ENCODE measurements at places on chromosomes 1 and 21.

DNA sequence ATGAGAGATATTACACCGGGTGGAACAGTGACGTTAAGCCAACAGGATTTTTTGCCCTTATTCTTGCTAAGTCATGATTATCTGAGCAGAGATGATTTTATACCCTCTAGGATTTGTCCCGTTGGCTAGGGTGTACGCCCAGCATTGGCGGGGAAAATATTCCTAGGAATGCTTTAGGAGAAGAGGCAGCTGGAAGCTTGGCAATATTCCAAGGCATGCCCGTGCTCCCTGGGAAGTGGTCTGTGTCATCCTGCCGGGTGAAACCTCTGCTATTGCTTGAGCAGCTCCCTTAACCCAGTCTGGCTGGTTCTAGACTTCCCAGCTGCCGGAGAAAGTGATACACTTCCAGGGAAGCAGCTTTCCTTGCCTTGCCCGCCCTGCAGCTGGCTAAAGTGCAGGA lies 16.2 kb downstream of the CHRNB2 start:
- no peak overlapping the region for H3K27ac ChIP-seq
- no peak for DNase-seq
- H3K4me1 ChIP-seq, result no peaks in the 10 kb centered on the region
- H3K27me3 ChIP-seq, result no peaks in the 10 kb centered on the region

- H3K27me3 ChIP-seq, result no peaks in the 10 kb centered on the region
- H3K4me1 ChIP-seq, result no peaks in the 10 kb centered on the region
- no peak overlapping the region for H3K27ac ChIP-seq
- H3K4me3 ChIP-seq, result no peak overlapping the region
Measured at GRCh38 chr21:28823429-28823828, 169.2 kb downstream of the LTN1 start.

GRCh38 chr1:115063228-115063901 lies 25.9 kb downstream of the TSPAN2 start:
- H3K4me1 ChIP-seq, result no peaks in the 10 kb centered on the region
- no peaks in the 10 kb centered on the region for H3K36me3 ChIP-seq
- no peak overlapping the region for H3K4me3 ChIP-seq

- no peaks in the 10 kb centered on the region for H3K27me3 ChIP-seq
- H3K36me3 ChIP-seq, result no peaks in the 10 kb centered on the region
- H3K27ac ChIP-seq, result no peak overlapping the region
- H3K4me1 ChIP-seq, result no peaks in the 10 kb centered on the region
- no peak for DNase-seq
Measured at GRCh38 chr1:66088787-66089186, 296.1 kb downstream of the PDE4B start.

DNA sequence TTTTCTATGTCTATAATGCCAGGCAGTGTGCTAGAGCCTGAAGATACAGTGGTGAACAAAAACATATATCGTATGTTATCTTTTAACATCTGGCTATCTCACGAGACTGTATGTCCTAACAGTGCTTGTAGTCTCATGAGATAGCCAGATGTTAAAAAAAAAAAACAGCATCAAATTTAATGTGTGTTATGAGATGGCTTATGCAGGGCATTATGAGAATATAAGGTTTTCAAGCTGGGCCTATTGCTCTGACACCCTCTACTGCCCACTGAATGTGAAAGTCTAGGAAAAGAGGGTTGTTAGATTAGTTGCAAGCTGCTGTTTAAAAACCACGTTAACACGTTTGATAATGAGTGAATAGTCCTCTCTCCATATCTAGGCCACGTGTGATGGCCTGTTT lies 109.8 kb downstream of the CACHD1 start:
- no peaks in the 10 kb centered on the region for H3K36me3 ChIP-seq
- no peak overlapping the region for H3K4me3 ChIP-seq
- DNase-seq, result no peak
- H3K4me1 ChIP-seq, result no peaks in the 10 kb centered on the region
- no peaks in the 10 kb centered on the region for H3K27me3 ChIP-seq

DNA sequence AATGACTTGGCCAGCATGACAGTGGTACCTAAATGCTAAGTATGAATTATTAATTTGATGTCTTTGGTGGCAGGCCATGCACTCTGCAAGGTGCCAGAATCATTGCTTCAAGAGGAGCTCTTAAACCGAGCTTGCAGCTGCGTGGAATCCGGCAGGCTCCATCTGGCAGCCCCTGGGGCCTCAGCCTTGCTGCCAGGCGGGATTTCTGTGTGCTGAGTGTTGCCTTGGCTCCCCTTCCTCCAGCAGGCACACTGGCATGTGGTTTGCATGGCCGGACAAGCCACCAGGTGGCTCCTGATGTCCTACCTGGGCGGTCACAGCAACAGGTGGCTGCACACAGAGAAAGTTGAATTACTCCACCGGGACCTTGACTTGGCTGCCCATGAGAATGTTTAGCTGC lies 155.4 kb downstream of the URB2 start:
- H3K27ac ChIP-seq, result no peak overlapping the region
- no peak overlapping the region for H3K4me3 ChIP-seq
- H3K36me3 ChIP-seq, result no peaks in the 10 kb centered on the region
- no peaks in the 10 kb centered on the region for H3K4me1 ChIP-seq
- peak; percentile 60 for DNase-seq

- H3K27ac ChIP-seq, result no peak overlapping the region
- no peaks in the 10 kb centered on the region for H3K4me1 ChIP-seq
- no peaks in the 10 kb centered on the region for H3K36me3 ChIP-seq
- no peaks in the 10 kb centered on the region for H3K27me3 ChIP-seq
- no peak for DNase-seq
Measured at GRCh38 chr1:36081926-36082485, 1.9 kb upstream of the TEKT2 start.

- H3K4me1 ChIP-seq, result no peaks in the 10 kb centered on the region
- no peak overlapping the region for H3K27ac ChIP-seq
- no peak for DNase-seq
- H3K4me3 ChIP-seq, result no peak overlapping the region
Measured at GRCh38 chr1:62420214-62420613, 16.6 kb upstream of the USP1 start.

GRCh38 chr21:46100020-46100419 lies 2.1 kb downstream of the COL6A2 start:
- H3K27ac ChIP-seq, result no peak overlapping the region
- H3K27me3 ChIP-seq, result peaks cover 8% of the 10 kb centered on the region
- DNase-seq, result no peak
- H3K4me3 ChIP-seq, result no peak overlapping the region

GRCh38 chr1:159132271-159132881 lies 39.0 kb upstream of the CADM3 start:
- H3K4me3 ChIP-seq, result no peak overlapping the region
- no peaks in the 10 kb centered on the region for H3K36me3 ChIP-seq
- no peak overlapping the region for H3K27ac ChIP-seq
- no peaks in the 10 kb centered on the region for H3K27me3 ChIP-seq
- H3K4me1 ChIP-seq, result no peaks in the 10 kb centered on the region

- peak overlapping the region; percentile 40 for H3K4me3 ChIP-seq
- peak overlapping the region; percentile 56 for H3K27ac ChIP-seq
- DNase-seq, result no peak
- no peaks in the 10 kb centered on the region for H3K36me3 ChIP-seq
- no peaks in the 10 kb centered on the region for H3K27me3 ChIP-seq
Measured at GRCh38 chr1:13699510-13699909, 478 bp upstream of the PRDM2 start.

GRCh38 chr1:209368864-209369598 lies 214.5 kb upstream of the CAMK1G start:
- no peak overlapping the region for H3K4me3 ChIP-seq
- H3K27me3 ChIP-seq, result no peaks in the 10 kb centered on the region
- H3K36me3 ChIP-seq, result no peaks in the 10 kb centered on the region
- no peak for DNase-seq

DNA sequence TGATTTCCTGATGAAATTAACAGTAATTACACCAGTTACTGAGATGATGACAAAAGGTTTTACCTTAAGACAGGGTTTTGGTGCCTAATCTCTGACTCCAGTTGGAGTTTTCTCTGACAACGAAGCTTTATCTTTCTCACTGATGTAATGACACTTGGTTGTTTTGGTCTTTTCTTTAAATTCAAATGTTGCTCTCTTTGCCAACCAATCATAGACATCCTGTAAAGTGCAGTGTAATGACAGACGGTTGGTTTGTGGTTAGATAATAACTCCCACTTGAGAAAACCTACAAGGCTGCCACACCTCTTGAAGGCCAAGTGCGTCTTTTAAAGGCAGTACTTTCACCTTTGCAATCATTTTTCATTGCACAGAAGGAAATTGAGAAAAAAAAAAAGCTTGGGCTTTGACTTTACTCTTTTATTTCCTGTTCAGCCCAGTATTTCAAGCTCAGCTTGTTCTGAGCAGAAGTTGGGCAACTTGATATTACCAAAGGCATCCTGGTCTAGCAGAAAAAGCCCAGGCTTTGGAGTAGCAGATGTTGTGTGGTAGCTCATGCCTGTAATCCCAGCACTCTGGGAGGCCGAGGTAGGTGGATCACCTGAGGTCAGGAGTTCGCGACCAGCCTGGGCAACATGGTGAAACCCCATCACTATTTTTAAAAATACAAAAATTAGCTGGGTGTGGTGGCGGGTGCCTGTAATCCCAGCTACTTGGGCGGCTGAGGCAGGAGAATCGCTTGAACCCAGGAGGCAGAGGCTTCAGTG lies 14.9 kb downstream of the PDIK1L start:
- peak overlapping the region; percentile 29 for H3K27ac ChIP-seq
- H3K27me3 ChIP-seq, result no peaks in the 10 kb centered on the region

DNA sequence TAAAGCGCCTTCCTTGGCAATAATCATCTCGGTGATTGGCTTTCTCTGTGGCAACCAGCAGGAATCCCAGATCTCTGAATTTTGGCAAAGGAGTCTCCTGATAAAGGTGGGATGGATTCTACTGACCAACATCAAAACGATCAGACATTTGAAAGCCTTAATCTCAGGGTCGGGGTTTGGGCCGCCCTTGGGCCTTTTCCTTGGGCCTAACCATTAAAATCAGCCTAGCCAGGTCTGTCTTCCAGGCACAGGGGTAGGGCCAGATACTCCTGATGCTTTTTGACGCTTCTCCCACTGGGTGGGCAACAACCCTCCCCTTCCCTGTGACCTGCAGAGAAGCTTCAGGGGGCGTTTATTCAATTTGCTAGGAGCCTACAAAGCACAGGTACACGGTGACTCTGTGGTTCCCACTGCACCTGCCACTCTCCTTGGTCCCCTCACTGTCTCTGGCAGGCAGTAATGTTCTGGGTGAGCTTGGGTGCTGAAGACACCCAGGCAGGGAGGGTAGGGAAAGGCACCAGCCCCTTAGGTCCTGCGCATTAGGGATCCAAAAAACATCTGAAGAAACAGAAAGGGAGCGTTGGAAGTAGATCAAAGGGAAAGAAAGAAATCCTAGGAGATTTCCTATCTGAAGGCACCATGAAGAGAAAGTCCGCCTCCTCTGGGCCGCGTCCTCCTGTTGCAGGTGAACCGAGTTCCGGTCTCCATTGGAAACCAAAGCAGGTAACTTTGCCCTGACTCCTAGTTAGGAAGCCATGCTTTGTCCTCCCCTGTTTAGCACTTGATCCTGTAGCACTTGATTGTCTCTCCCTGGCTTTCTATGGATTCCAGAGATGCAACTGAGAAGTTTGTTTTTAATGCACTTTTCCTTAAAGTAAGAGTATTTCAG lies 12.3 kb downstream of the RNU1-2 start:
- no peak overlapping the region for H3K27ac ChIP-seq
- H3K4me3 ChIP-seq, result no peak overlapping the region
- no peaks in the 10 kb centered on the region for H3K27me3 ChIP-seq
- DNase-seq, result no peak
- no peaks in the 10 kb centered on the region for H3K36me3 ChIP-seq

GRCh38 chr1:200336901-200337391 lies 72.9 kb downstream of the ZNF281 start:
- no peak for DNase-seq
- no peaks in the 10 kb centered on the region for H3K36me3 ChIP-seq
- no peak overlapping the region for H3K27ac ChIP-seq

DNA sequence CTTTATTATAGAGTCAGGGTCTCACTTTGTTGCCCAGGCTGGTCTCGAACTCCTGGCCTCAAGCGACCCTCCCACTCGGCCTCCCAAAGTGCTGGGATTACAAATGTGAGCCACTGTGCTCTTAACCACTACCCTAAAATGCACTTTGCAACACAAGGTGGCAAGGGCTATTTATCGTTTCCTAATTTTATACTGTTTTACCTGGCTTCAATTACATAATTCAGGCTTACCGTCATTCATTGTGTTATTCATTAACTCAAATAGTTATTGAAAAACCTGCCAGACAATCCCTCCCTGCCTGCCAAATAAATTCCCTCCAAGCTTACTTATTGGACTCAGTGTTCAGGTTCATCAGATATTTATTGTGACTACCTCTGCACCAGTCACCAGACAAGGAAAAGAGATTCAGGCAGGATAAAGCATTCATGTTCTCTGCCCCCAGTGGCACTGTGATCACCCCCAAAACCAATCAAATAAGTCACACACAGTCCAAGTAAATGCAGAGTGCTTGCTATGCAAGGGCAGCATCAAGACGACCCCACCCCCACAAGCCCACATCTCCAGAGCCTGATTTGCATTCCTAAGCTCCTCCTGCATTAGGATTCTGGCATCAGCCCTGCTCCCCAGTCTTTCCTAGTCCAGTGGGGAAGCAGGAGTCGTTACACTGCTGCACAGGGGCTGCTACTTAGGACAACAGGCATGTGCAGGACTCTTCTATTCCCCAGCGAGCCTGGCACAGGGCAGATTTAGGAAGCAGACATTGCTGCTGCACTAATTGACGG lies 8.1 kb downstream of the PAQR7 start:
- H3K36me3 ChIP-seq, result no peaks in the 10 kb centered on the region
- no peak for DNase-seq
- peaks cover 3% of the 10 kb centered on the region for H3K4me1 ChIP-seq
- no peak overlapping the region for H3K4me3 ChIP-seq
- H3K27ac ChIP-seq, result peak overlapping the region; percentile 81
- no peaks in the 10 kb centered on the region for H3K27me3 ChIP-seq

GRCh38 chr1:167328816-167329483 lies 108.3 kb downstream of the POU2F1 start:
- H3K27ac ChIP-seq, result no peak overlapping the region
- no peak for DNase-seq
- H3K27me3 ChIP-seq, result no peaks in the 10 kb centered on the region
- H3K36me3 ChIP-seq, result no peaks in the 10 kb centered on the region

DNA sequence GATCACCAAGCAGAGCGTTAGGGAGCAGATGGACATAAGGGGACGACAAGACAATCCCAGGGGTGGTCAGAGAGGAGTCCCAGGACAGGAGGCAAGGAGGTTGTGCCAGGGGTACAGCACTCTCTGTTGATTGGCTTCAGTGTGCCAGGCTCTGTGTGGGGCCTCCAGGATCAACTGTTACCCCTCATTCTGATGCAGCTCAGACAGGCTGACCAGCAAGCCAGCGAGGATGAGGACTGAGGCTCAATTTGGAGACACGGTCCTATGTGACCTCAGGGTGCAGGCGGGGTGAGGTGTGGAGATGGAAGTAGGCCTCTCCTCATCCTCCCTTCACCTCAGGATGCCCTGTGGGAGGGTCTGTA lies 4.0 kb downstream of the HYI start:
- no peaks in the 10 kb centered on the region for H3K4me1 ChIP-seq
- no peak overlapping the region for H3K27ac ChIP-seq
- no peak overlapping the region for H3K4me3 ChIP-seq
- H3K27me3 ChIP-seq, result no peaks in the 10 kb centered on the region
- peak; percentile 19 for DNase-seq
- H3K36me3 ChIP-seq, result peaks cover 4% of the 10 kb centered on the region

DNA sequence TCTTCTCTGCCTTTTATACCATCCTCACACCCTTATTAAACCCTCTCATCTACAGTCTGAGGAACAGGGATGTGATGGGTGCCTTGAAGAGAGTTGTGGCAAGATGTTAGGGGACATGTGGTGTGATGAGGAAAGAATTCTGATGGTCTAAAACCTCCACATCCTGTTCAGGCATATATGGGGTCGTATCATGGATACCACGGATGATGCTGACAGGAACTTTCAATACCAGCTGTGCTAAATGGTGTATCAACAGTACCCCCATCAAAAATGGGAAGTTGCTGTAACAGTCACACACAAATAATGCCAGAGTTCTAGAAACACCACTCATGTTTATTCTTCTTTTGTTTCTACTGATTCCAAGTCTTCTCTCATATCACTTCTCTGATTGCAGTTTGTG lies 12.9 kb downstream of the OR2T6 start:
- no peaks in the 10 kb centered on the region for H3K4me1 ChIP-seq
- H3K36me3 ChIP-seq, result no peaks in the 10 kb centered on the region
- no peak overlapping the region for H3K4me3 ChIP-seq
